Effector memory CD8-positive, alpha-beta T cell (primary cell): ENCODE measurements at places on chromosomes 7 and 10.
A peak's percentile ranks its signal among the peaks of the same experiment; 100 is the strongest.

DNA sequence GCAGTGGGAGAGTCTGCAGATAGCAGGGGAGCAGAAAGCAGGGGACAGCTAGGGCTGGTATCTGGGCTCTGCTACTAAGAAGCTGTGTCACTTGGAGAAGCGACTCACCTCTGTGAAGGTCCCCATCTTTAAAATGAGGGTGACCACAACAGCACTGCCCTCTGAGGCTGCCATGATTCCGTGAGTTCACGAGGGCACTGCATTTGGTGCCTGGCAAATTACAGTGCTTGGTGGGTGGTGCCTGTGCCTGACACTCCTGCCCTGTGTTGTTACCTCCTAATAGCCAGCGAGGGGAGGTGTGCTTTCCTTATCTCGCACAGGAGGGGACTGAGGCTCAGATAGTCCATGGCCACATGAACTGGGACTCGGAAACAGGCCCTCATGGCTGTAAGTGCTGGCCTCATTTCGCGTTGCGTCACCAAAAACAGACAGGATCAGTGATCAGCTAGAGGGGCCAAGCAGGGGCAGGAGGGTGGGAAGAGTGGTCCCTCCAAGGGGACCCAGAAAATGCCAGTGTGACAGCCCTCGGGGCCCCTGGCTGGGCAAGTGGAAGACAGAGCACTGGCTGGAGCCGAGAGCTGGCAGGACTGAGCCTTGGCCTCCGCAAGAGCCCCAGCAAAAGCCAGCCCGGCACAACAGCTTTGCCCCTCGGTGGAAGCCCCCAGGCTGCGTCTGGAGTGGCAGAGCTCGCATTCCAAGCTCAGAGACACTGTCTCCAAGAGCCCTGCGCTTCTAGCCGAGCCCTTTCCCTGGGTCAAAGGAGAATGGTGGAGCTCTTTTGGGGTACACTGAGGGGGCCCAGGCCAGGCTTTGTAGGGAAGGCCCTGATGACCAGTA is 17.3 kb upstream of the BNIP3 start:
- no peak for DNase-seq
- no peak overlapping the region for H3K27ac ChIP-seq
- H3K4me3 ChIP-seq = no peak overlapping the region
- peaks cover 6% of the 10 kb centered on the region for H3K36me3 ChIP-seq
- H3K27me3 ChIP-seq = peaks cover 22% of the 10 kb centered on the region

DNA sequence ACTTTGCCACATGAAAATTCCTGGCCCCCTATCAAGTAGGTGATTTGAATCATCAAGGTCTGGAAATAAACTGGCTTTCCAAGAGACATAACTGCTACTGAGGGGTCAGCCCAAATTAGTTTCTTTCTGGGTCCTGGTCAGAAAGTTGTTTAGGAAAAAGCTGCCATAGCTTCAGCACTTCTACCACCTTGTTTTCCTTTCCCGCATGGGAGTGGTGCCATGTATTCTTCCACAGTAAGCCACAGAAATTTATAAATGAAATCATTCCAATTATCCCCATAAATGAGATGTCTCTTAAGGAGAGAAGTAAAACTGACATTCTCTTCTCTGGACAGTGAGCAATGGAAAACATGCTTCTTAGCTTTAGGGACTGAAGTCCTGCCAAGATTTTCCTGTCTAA is 80.8 kb downstream of the PHYHIPL start:
- H3K36me3 ChIP-seq = no peaks in the 10 kb centered on the region
- no peaks in the 10 kb centered on the region for H3K27me3 ChIP-seq
- no peaks in the 10 kb centered on the region for H3K4me1 ChIP-seq
- H3K4me3 ChIP-seq = no peak overlapping the region

DNA sequence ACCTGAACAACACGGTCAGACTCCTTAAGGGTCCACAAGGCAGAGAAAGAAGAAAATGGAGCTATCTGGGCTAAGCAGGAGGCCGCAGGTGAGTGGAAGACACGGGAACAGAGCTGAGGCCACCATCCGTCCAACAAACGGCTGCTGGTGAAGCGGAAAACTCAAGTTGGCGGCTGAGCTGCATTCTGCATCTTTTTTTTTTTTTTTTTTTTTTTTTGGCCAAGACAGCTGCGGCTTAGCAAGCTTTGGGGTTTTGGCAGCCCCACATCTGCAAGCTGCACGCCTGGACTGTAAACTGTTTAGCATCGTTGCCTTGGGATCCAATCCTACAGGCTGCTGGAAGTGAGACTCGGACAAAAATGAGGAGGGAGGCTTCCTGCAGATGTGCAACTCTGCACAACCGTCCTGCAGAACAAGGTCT is 37.4 kb downstream of the RGS10 start:
- peaks cover 26% of the 10 kb centered on the region for H3K4me1 ChIP-seq
- no peak overlapping the region for H3K27ac ChIP-seq
- H3K36me3 ChIP-seq = peaks cover 22% of the 10 kb centered on the region
- DNase-seq = no peak

DNA sequence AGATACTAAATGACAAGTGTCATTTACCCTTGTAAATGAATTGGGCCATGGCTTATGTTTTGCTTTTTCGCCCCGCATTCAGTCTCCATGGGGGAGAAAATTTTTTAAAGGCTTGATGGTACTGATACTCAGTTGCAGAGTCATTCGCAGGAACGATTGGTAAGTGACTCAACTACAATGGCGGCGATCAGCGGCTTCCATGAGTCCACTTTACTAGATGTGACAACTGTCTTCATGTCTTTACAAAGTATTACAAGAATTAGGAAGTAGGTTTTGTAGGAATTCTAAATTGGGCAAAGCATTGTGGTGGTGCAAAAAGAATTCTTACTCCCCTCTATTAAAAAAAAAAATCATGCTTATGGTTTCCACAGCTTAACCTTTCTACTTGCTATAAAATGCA is 108.8 kb upstream of the ZEB1 start:
- no peak overlapping the region for H3K4me3 ChIP-seq
- H3K36me3 ChIP-seq = no peaks in the 10 kb centered on the region
- H3K27ac ChIP-seq = no peak overlapping the region

GRCh38 chr7:44535348-44536064 is 5.6 kb downstream of the NPC1L1 start:
- no peaks in the 10 kb centered on the region for H3K27me3 ChIP-seq
- H3K4me3 ChIP-seq = no peak overlapping the region
- no peak for DNase-seq
- H3K36me3 ChIP-seq = no peaks in the 10 kb centered on the region

DNA sequence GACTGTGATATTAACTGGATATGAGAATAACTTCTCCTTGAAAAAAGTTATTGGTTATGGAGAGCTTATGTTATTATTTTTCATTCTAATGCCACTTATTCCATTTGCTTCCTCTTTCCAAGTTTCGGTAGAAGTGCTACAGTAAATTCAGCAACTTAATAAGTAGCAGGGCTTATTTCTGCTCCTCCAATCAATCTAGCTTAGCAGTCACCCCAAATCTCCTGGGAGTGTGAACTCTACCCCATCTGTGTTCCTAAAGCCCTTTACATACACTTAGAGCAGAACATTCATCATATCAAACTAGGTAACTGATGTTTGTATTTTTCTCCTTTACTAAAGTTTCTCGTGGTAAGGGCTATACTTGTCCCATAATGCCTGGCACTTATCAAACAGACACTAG is 8.7 kb downstream of the ARL3 start:
- H3K27ac ChIP-seq = no peak overlapping the region
- peaks cover 12% of the 10 kb centered on the region for H3K4me1 ChIP-seq
- peak overlapping the region; percentile 52 for H3K4me3 ChIP-seq
- DNase-seq = no peak
- H3K36me3 ChIP-seq = peaks cover 9% of the 10 kb centered on the region

GRCh38 chr10:98431016-98431415 is 15.7 kb downstream of the HPS1 start:
- no peak overlapping the region for H3K27ac ChIP-seq
- H3K4me1 ChIP-seq = no peaks in the 10 kb centered on the region
- no peaks in the 10 kb centered on the region for H3K27me3 ChIP-seq
- peaks cover 56% of the 10 kb centered on the region for H3K36me3 ChIP-seq
- DNase-seq = no peak

GRCh38 chr10:133388236-133388972 is 5.6 kb upstream of the MTG1 start:
- H3K27ac ChIP-seq = peak overlapping the region; percentile 94
- no peak for DNase-seq
- H3K27me3 ChIP-seq = no peaks in the 10 kb centered on the region
- peaks cover 10% of the 10 kb centered on the region for H3K36me3 ChIP-seq
- H3K4me3 ChIP-seq = peak overlapping the region; percentile 90

DNA sequence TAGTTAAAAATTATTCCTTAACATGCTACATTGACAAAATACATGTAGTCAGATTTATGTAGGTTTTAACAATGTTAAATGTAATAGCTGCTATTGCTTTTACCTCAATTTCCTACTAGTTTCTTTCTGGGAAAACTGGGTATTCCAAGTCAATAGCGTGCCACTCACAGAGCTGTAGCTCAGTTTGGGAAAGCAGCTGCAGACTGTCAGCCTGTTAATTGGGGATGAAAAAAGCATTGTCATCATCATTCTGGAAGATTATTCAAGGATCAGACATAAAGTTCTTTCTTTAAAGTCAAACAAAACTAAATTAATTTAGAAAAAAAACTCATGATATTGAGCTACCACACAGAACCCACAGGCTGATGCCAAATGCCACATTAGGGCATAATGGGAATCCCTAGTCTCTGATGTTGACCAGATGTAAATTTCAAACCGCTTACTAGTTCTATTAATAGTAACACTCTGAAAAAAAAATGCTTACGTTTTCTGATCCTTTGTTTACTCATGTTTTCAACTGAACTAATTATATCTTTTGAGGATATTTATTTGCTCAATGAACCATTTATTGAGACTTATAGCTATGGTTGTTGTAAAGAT is 19.6 kb upstream of the AGMO start:
- H3K27ac ChIP-seq = no peak overlapping the region
- H3K36me3 ChIP-seq = no peaks in the 10 kb centered on the region

GRCh38 chr10:79473496-79474095 is 28.2 kb upstream of the ZCCHC24 start:
- no peak overlapping the region for H3K4me3 ChIP-seq
- H3K36me3 ChIP-seq = no peaks in the 10 kb centered on the region
- no peaks in the 10 kb centered on the region for H3K4me1 ChIP-seq
- H3K27me3 ChIP-seq = peaks cover 66% of the 10 kb centered on the region
- no peak for DNase-seq
- H3K27ac ChIP-seq = no peak overlapping the region

- H3K27ac ChIP-seq = no peak overlapping the region
- H3K4me3 ChIP-seq = no peak overlapping the region
- H3K36me3 ChIP-seq = no peaks in the 10 kb centered on the region
- DNase-seq = no peak
Measured at GRCh38 chr7:22728401-22729029, 1.5 kb downstream of the IL6 start.
